ENCODE measurements at places on chromosomes 2 and 18.
A peak's percentile ranks its signal among the peaks of the same experiment; 100 is the strongest.

DNA sequence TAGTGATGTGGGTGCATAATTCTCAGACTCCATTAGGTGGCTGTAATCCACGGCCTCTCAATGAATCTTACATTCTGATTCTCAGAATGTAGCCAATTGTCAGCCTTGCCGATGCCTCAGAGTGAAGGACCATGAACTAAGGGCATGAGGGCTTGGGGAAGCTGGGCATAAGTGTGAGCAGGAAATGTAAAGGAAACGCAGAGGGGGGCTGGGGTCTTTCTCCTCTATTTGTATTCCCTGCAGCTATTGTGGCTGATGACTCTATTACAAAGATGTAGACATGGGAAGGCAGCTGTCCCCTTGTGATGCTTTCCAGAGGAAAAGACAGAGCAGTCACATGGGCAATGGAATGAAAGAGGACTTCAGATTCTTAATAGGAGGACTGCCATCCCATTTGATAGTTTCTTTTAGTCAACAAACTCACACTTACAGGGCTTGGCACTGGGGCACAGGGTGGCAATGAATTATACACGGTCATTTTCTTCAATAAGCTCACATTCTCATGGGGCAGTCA lies 353.2 kb upstream of the PKDCC start:
- H3K4me1 ChIP-seq = peaks cover 5% of the 10 kb centered on the region
- no peak overlapping the region for H3K27ac ChIP-seq
- DNase-seq = no peak
- no peak overlapping the region for H3K4me3 ChIP-seq
- no peaks in the 10 kb centered on the region for H3K36me3 ChIP-seq

DNA sequence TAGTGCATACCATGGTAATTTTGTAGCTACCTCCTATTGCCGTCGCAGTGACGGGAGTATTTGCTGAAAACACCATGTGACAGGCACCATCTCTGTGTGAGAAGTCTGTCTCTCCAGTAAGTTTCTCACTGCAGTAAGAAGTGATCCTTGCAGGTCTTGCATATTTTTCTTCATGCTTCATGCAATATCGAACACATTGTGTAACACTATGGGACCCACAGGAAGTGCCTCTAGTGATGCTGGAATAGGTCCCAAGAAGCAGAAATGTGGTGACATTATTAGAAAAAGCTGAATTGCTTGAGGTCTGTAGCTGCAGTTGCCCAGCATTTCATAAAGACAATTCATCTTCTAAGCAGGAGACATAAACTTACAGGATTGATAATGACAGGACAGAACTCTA lies 167.6 kb downstream of the DCDC2C start:
- H3K4me3 ChIP-seq = no peak overlapping the region
- no peak overlapping the region for H3K27ac ChIP-seq
- no peaks in the 10 kb centered on the region for H3K36me3 ChIP-seq
- DNase-seq = no peak
- H3K4me1 ChIP-seq = no peaks in the 10 kb centered on the region

- no peak overlapping the region for H3K4me3 ChIP-seq
- no peaks in the 10 kb centered on the region for H3K36me3 ChIP-seq
- no peak overlapping the region for H3K27ac ChIP-seq
- H3K27me3 ChIP-seq = no peaks in the 10 kb centered on the region
Observed at GRCh38 chr2:12923907-12924610, 207.3 kb downstream of the TRIB2 start.

- no peaks in the 10 kb centered on the region for H3K4me1 ChIP-seq
- no peak for DNase-seq
- H3K27me3 ChIP-seq = no peaks in the 10 kb centered on the region
Observed at GRCh38 chr2:1864981-1865421, 120.7 kb upstream of the PXDN start.

- no peaks in the 10 kb centered on the region for H3K36me3 ChIP-seq
- no peaks in the 10 kb centered on the region for H3K27me3 ChIP-seq
- peak; percentile 3 for DNase-seq
- H3K27ac ChIP-seq = no peak overlapping the region
Observed at GRCh38 chr2:230905448-230906421, 19.3 kb downstream of the GPR55 start.

DNA sequence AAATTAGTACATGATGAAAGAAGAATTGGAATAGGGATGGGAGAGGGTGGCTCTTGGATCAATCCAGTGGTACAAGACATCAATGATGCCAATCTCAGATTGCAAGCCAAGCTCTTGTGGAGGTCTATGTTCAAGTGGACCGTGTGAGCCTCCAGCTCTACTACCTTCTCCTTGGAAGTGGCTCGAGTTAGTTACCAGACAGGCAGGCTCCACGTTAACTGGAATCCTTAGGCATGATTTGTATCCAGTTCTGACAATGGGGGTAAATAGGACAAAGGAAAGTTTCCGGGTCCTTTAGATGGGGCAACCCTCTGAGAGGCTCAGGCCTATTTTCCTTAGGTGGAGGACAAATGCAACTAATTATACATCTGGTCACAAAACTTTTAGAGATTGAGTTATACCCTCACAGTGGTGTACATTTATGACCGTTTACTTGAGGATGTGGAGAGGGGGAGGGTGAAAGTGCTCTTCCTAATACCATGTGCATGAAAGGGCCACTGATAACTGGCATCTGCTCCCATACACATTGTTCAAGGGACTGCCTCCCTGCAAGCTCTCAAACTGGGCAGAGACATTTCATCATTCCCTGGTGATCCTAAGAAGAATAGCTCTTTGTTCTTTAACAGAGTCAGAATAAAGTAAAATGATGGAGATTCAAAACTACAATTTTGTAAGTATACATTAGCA lies 180.2 kb downstream of the SOCS6 start:
- no peak overlapping the region for H3K27ac ChIP-seq
- no peak for DNase-seq
- H3K27me3 ChIP-seq = no peaks in the 10 kb centered on the region
- H3K36me3 ChIP-seq = no peaks in the 10 kb centered on the region

GRCh38 chr2:6237039-6237660 lies 545.0 kb downstream of the SOX11 start:
- H3K4me1 ChIP-seq = no peaks in the 10 kb centered on the region
- no peak for DNase-seq
- no peak overlapping the region for H3K4me3 ChIP-seq
- H3K36me3 ChIP-seq = no peaks in the 10 kb centered on the region
- no peaks in the 10 kb centered on the region for H3K27me3 ChIP-seq

DNA sequence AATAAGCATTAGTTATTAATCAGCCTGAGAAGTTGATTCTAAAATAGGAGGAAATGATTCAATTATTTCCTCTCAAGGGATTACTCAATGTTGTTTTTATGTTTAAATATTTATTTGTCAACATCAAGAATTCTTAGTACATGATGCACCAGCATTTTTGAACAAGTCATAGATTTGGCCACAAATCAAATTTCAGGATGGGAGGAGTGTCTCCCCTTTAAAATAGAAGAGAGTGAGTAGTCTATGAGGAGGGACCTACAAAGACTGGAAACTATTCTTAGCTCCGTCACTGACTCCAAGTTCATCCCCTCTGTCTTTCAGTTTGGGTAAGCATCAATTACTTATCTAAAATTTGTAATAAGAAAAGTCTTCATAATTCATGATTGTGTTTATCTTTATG lies 18.6 kb upstream of the IL18R1 start:
- H3K4me3 ChIP-seq = no peak overlapping the region
- H3K27me3 ChIP-seq = no peaks in the 10 kb centered on the region
- no peaks in the 10 kb centered on the region for H3K4me1 ChIP-seq
- no peak for DNase-seq

DNA sequence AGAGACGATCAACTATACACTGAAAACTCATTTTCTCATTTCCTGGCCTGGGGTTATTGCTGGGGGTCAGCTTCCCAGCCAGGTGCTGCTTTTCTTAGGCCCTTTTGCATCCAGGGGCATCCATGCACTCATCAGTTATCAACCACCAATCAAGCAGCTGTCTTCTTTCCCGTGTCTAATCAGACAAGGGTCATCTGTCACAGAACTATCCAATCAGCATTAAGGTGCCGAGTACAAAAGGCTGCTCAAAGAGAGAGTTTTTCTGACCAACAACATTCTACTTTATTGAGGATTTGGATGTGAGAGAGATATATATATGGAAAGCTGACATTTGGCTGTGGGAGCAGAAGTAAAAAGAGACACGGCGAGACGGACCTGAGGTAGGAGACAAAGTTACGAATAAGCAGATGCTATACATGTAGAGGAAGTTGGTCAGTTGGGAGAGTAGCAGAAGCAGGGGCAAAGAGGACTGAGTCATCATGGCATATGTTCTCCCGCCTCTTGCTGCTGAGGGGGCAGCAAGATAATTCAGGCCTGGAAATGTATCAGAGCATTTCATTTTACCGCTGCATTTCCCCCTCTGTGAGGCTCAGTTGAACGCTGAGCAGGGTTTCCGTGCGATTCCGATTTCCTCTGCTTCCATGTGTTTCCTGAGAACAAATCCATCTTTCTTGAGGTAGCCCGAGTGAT lies 129.3 kb downstream of the NUP35 start:
- no peaks in the 10 kb centered on the region for H3K36me3 ChIP-seq
- no peaks in the 10 kb centered on the region for H3K27me3 ChIP-seq
- H3K4me3 ChIP-seq = no peak overlapping the region
- DNase-seq = no peak
- no peak overlapping the region for H3K27ac ChIP-seq

DNA sequence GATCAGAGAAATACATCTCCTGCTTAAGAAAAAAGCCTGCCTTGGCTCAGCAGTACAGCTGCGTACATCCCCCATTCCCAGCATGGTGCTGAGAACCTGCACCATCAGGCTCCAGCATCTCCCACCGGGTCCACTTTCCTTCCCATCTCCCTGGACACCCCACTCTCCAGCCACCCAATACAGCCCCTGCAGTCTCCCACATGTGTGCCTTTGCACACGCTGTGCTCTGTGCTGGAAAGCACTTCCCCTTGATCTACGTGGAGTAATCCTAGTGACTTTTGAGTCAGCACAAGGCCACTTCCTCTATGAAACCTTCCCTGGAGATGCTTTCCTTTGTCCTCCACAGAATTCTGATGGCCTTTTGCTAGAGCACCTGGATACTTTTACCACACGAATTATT lies 17.0 kb downstream of the STAT1 start:
- H3K4me1 ChIP-seq = no peaks in the 10 kb centered on the region
- no peak overlapping the region for H3K4me3 ChIP-seq
- no peaks in the 10 kb centered on the region for H3K27me3 ChIP-seq
- H3K36me3 ChIP-seq = no peaks in the 10 kb centered on the region

DNA sequence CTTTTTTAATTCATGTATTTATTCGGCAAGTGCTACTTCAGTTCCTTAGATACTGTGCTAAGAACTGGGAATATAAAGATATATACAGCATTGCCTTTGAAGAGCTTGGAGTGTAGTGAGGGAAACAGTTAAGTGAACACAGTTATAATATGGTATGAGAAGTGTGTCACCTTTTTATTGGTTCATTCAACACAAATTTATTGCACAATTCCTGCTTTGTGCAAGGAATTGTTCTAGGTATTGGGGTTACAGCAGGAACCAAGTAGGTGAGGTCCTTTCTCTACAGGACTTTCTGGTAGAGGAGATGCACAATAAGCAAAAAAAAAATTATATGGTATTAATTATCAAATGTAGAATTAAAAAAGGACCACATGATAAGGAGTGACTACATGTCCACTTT lies 65.5 kb downstream of the MTX2 start:
- DNase-seq = no peak
- no peaks in the 10 kb centered on the region for H3K36me3 ChIP-seq

DNA sequence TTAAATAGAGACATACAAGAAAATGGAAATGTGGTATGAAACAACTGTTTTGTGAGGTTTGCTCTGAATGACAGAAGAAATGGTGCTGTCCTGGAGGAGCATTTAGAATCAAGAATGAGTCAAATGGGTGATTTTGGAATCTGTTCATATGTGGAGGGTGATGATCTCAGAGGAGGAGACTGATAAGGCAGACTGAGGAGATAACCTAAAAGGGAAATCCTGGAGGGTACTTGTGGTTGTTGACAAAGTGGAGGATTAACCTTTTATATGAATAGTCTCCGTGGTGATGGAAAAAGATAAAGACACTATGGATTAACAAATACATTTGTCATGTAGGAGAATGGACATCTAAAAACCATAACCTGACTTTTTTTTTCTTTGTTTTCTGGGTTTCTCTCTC lies 74.1 kb downstream of the MMADHC start:
- H3K4me3 ChIP-seq = no peak overlapping the region
- no peaks in the 10 kb centered on the region for H3K4me1 ChIP-seq
- no peaks in the 10 kb centered on the region for H3K36me3 ChIP-seq
- no peak overlapping the region for H3K27ac ChIP-seq

DNA sequence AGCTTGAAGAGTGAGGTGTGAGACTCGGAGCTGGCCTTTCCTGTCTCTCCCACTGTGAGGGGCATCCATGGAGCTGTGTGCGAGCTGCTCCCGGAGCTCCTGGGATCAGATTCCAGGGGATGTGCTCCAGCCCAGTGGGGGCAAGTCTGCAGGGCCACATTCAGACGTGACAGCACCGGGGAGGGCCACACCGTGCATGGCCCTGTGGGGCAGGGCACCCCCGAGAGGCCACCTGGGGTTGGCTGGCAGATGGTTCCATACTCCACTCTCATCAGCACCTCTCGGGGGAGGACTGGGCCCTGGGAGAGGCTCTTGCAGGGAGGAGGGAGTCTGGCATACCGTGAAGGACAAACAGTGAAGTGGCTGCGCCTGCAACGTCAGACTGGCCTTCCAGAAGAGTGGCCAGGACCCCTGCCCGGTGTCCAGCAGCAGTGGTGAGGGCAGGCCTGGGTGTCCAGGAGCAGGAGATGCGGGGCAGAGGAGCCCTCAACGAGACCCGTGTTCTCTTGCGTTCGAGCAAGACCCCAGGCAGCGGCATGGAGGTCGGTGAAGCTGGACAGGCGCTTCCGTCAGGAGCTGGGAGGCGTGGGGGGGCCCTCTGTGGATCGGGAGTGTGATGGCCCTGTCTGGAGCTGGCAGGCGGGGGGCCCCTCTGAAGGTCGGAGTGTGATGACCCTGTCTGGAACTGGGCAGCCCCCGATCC lies 84.3 kb downstream of the ASB1 start:
- no peaks in the 10 kb centered on the region for H3K27me3 ChIP-seq
- no peak for DNase-seq
- H3K4me3 ChIP-seq = no peak overlapping the region
- no peaks in the 10 kb centered on the region for H3K4me1 ChIP-seq
- H3K27ac ChIP-seq = no peak overlapping the region

DNA sequence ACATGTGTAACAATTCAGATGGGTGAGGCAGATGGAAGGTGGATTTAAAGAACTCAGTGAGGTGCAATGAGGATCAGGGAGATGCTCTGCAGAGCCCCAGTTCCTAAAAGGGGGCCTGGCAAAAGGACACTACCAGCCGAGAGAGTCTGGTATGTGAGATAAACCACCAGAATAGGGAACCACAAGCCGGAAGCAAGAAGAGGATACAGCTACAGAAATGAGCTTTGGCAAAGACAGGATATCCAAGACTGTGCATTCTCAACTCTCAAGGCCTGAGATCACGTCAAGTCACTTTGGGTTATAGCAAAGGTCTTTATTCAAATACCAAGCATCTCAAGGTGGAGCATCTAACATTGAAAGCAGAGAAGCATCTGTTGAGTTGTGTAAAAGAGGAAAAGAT lies 293.5 kb downstream of the ARHGAP15 start:
- H3K4me3 ChIP-seq = no peak overlapping the region
- no peaks in the 10 kb centered on the region for H3K36me3 ChIP-seq
- DNase-seq = no peak
- no peaks in the 10 kb centered on the region for H3K4me1 ChIP-seq
- no peaks in the 10 kb centered on the region for H3K27me3 ChIP-seq
